ENCODE measurements at places on chromosomes 7 and 10.

DNA sequence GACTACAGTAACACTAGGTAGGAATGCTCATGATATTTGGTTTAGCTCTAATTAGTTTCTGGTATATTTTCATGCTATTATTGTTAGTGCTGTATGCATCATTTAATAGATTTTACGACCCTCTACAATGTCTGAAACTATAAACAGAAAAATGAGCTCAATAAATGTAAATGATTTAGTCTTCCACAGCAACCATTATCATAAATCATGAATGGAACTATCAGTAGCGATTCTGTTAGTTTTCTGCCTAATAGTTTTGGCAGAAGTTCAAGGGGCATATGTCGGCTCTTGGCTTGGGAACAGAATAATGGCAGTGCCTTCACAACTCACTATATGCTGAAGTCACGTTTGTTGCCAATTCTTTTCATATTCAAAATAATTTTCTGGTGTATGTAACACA lies 494.8 kb downstream of the PARD3 start:
- DNase-seq, result no peak

- no peak for DNase-seq
These were observed 23.5 kb upstream of the PDE1C start for GRCh38 chr7:32093415-32094408.

DNA sequence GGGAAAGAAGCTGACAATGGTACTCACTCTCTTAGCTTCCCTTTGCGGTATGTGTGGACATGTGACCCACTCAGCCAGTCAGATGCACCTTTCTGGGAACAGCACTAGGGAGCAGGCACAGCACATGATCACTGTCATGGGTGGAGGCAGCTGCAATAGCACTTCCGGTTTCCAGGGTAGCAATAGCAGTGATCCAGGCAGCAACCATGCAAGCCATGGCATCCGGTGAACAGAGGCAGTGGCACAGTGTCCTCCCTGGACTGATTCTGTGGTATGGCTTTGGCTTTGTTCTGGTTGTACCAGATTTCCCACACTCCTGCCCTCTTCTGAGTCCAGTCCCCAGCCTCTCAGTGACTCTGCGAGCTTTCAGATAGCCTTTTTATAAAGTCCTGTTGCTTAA lies 86.8 kb upstream of the NAMPT start:
- no peak for DNase-seq

- no peak for DNase-seq
These were observed 48.5 kb upstream of the STARD3NL start for GRCh38 chr7:38129579-38129978.

- DNase-seq, result no peak
These were observed 74.1 kb upstream of the PARD3 start for GRCh38 chr10:34889004-34889869.

DNA sequence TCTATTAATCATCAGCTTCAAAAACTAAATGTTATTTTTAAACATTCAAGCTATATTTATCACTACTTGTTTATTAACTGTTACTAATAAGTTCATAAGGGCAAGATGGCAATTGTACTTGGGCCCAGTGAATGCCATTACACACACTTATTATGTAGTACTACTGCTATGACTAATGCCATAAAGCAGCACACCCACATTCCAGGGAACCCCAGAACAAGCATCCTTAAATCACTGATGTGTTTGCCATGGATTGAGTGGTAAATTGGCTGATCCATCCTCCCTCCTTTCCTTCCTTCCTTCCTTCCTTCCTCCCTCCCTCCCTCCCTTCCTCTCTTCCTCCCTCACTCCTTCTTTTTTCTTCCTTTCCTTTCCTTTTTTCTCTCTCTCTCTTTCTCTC lies 37.4 kb upstream of the RSU1 start:
- no peak for DNase-seq

DNA sequence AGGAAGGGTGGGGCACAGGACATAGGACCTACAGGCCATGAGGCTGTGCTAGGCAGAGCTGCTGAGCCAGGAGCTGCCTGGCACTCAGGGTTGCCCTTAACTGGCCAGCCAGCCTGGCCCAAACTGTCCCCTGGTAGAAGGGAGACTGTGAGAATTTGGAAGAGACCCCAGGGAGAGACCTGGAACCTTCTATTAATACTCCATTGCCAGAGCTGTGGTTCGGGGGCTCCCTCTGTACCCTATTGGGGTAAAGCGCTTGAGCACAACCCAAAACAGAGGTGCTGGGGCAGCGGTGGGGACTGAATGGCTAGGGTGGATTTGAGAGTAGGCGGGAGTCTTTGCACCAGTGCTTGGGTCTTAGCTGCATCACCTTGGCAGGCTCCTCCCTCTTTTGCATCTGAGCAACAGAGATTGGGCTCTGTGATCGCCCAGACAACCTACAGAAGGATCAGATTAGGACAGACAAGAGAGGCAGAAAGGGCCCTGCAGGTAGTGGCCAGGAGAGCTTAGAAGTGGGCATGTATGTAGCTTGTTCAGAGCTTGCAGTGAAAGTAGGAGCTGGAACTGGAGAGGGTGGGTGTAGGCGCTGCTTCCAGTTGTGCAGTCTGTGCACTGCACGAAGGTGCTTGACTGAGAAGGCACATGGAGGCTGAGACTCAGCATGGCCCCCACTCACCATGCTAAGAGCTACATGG lies 53.3 kb downstream of the ADCYAP1R1 start:
- no peak for DNase-seq

DNA sequence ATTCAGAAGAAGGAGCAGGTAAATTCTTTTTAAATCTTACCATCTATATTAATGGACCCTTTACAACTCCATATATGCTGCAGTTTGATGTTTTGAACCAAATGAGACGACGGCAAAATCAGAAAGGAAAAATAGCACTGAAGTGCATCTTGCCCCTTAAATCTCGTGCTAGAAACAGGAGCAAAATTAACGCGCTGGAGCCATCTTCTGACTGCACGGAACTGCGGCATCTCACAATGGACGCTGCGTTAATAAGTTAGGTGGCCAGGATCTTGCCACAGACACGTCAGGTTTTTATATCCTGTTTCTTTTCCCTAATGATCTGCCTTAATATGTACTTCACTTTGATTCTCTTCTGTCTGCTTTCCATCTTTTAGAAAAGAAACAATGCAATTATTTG lies 354.5 kb downstream of the TFEC start:
- DNase-seq, result peak; percentile 43

- no peak for DNase-seq
These were observed 45.8 kb downstream of the THSD7A start for GRCh38 chr7:11786186-11786585.

GRCh38 chr10:127450644-127451043 lies 98.5 kb upstream of the NPS start:
- DNase-seq, result no peak

GRCh38 chr10:71946700-71947099 lies 17.5 kb upstream of the CHST3 start:
- DNase-seq, result peak; percentile 78

GRCh38 chr10:78898341-78899097 lies 170.2 kb upstream of the ZMIZ1 start:
- DNase-seq, result no peak

- no peak for DNase-seq
These were observed 48.0 kb downstream of the HSPA12A start for GRCh38 chr10:116694243-116694926.

DNA sequence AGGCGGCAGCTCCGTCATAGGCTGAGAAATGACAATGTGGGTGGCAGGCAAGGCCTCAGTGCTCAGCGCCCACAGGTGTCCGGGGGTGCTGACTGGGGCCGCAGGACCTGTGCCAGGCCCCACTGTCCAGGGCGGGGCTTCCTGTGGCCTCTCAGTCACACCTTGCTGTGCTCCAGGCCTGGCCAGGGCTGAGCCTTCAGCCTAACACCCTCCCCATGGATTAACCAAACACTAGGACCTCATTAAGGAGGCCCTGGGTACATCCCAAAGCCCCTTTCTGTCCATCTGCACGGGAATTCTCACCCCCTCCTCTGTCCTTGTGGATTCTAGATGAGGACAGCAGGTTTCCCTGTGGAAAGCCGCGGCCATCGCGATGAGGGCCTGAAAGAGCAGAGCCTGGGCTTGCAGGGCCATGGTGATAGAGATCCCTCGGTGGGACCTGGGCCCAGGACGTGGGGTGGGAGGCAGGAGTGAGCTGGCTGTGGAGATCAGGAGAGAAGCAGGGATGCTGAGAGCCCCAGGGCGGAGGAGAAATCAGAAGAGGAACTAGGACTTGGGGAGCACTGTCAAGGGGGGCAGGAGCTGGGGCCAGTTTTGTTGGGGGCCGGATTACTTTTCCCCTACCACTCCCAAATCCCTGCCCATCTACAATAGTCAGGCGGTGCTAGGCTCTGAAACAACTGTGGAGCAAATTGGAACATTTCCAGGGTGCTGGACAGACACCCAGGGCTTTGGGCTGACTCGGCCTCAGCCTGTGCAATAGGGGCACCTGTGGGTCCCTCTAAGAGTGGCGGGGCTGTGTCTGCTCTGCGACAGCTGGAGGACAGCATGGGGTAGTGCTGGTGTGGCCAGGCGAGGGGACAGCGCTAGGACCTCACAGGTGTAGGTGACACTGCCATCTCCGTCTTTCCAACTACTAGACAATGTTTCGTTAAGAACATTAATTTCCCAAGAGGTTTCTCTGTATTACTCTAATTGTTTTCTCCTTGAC lies 23.3 kb upstream of the MNX1 start:
- no peak for DNase-seq

GRCh38 chr10:31586723-31587638 lies 268.0 kb downstream of the ZEB1 start:
- DNase-seq, result peak; percentile 76

DNA sequence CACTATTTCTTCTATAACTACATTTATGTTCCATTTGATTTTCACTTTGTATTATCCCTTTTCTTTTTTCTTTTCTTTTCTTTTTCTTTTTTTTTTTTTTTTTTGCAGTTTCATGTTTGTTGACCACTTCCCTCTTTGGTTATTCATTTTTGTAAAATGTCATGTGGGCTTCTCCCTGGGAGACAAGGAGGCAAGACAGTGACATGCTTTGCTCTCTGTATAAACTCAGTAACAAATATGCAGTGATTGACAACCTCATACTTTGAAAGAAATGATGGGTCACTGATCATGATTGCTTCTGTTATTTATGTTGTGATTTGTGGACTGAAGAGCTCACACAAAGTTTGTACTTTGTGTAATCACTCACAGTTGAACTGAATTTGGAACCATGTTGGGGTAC lies 90.2 kb upstream of the ABI1 start:
- DNase-seq, result no peak

DNA sequence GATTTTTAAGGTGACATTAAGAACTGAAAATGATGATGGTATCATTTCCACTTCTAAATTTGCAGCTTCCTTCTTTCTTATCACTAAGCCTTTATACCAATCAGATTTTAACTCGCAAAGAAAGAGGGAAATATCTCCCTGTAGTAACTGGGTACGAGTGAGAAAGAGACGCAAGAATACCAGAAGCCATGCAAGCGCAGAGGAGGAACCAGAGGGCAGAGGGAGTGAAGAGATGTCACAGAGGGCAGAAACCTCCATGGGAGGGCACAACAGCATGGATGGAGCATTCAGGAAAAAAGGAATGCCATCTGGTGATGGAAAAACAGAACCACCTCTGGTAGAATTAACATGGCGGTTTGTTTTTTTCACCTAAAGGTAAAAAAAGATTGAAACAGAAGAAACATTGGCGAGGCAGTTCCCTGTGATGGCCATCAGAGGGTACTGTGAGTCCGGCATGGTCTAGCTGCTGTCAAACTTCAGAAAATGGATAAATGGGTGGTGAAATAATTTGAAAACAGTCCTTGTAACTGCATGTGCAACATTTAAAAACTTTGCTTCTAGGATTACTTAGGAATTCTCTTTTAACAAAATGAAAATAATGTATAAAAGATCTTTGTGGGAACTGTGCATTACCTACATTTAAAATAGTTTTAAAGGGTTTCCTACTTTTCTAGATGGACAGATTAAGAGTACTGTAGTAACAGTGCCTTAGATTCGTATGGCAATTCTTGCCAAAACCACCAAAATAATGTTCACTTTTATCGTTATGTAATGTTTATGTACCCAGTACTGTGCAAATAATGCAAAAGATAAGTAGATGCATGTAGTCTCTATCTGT lies 91.8 kb downstream of the ARHGAP12 start:
- DNase-seq, result peak; percentile 33

DNA sequence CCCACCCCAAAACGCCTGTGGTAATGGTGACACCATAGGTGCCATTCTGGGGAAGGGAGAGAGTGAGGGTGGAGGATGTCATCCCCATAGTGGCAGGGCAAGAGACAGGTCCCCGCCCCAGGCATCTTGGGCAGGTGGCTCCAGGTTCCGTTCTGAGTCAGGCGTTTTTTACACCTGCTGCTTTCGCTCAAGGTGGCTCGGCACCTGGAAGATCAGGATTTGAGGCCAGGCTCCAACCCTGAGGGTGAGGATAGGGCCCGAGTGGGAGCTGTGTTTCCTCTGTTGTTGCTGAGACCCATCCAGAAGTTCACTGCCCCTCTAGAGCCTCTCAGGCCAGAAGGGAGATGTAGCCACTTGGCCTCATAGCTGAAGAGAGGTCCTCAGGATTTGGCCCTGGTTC lies 36.6 kb upstream of the DUSP5 start:
- no peak for DNase-seq

- DNase-seq, result no peak
These were observed 190.9 kb upstream of the PPP1R3A start for GRCh38 chr7:114109721-114110120.

GRCh38 chr7:113289140-113289740 lies 170.9 kb upstream of the SMIM30 start:
- DNase-seq, result peak; percentile 16

- no peak for DNase-seq
These were observed 108.9 kb downstream of the ITGB8 start for GRCh38 chr7:20439416-20440185.

GRCh38 chr10:99998889-99999288 lies 10.9 kb downstream of the DNMBP start:
- no peak for DNase-seq

DNA sequence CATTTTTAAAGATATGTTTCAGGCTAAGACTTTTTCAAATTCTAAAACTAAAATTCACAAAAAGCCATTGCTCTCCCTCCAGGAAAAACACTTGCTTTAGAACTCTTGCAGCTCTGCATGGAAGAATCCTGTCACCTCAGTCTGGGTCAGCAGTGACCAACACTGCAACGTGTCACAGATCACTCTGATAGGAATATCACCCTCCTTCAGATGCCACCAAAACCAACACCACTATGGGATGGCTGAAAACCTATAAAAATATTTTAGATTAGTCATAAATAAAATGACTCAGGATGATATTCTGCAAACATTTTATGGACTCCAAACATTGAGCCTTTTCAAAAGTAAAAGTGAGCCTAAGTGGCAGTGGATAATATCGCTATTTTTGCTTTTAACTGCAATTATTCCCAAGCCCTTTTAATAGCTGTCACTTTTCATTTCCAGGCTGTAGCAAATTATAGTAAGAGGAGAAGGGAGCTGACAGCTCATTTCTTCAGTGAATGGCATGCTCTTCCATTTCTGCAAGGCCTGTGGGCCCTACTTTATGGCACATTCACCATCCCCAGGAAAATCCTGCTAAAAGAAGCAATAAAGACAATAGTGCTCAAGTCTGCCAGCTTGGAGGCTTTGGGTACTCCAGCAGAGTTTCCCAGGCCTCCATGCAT lies 21.3 kb downstream of the ELMO1 start:
- DNase-seq, result no peak
